CD8-positive, alpha-beta T cell (primary cell): ENCODE measurements at places on chromosomes 2 and 18.

- DNase-seq = no peak
These were observed 70.4 kb downstream of the RHBDD1 start for GRCh38 chr2:226906163-226906693.

DNA sequence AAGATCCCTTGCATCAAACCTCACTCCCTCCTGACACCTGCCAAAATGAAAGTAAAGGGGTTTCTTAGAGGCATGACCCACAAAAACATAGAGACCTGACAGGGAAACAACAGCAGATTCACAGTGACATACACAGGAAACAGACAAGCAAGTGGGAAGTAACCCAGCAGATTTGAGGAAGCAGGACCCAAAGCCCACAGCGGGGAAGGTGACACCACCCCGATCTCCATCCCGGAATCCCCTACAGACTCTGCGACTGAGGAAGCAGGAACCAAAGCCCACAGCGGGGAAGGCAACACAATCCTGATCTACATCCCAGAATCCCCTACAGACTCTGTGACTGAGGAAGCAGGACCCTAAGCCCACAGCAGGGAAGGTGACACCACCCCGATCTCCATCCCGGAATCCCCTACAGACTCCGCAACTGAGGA is 21.6 kb downstream of the CIB4 start:
- no peak for DNase-seq

DNA sequence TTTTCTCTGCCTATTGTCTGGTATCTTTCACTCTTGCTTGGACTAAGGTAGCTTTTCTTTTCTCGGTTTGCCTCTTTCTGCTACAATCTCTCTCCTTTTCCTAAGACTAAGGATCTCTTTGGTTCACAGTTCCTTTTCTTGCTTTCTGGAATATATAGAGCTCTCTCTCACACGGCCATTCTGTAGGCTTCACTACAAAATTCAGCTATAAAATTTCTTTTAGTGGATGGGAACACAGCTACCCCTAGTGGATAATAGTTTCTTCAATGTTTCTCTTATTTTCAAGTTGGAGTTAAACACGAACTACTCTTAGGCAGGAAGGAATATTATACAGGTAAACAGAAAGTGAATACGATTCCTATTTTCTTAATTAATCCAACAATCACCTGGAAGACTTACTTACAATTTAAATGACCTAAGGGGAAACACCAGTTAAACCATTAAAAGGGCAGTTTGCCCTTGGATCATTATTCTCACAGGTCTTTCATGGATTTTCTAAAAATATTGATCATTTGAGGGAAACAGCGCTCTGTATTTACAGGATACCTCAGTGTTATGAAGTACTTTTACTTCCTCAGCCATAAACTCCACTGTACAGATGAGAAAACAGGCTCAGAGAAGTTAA is 140.5 kb downstream of the LRP2 start:
- DNase-seq = no peak

- no peak for DNase-seq
These were observed 166.1 kb downstream of the LAMA1 start for GRCh38 chr18:6951336-6952090.

DNA sequence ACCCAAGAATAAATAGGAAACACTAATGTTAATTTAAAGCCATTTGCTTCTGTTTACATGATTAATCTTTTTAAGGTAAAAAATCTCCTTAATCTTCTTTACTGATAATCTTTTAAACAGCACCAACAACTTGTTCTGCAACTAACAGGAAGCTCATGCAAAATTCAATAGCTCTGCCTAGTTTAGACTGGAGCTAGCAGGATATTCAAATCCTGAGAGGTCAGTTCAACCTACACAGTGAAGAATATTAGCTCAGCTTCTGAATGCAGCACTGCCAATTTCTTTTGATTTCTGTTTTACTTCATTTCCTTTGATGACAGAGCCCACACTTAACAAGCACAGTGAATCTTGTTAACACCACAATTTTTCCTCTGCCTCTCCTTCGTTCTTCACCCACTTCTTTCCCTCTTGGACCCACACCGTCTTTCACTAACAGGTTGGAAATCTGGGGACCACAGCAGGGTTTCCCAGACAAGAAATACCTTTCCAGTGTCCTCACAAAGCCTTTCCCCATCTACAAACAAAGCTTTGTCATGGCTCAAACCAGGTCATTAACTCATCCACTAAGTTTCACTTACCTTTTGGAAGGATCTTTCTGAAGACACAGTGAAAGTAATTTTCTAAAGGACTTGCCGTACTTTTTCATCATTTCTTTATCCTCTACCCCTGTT is 109.8 kb downstream of the STK39 start:
- no peak for DNase-seq

- no peak for DNase-seq
These were observed 118.9 kb downstream of the VWA3B start for GRCh38 chr2:98205889-98206288.
